Iris pigment epithelial cell (primary cell): ENCODE measurements at places on chromosomes 13 and 19.

GRCh38 chr13:78305171-78305570 lies 298.2 kb downstream of the POU4F1 start:
- DNase-seq, result no peak

DNA sequence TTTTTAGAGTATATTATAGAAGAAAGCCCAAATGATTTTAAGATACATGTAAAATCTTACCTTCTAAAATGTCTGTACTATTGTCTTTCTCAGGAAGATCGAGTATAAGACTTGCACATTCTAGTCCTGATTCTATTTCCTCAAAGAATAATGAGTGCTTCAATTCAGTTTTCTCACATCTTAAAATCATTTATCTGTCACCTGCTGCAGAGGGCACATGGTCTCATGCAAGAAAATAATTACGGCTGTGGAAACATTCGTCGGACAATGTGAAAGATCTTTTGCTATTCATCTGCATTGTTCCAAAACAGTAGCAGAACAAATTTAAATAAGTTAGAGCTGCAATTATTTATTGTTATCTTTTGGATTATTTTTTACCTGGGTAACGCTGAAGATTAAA lies 1403.5 kb downstream of the PCDH9 start:
- DNase-seq, result no peak

DNA sequence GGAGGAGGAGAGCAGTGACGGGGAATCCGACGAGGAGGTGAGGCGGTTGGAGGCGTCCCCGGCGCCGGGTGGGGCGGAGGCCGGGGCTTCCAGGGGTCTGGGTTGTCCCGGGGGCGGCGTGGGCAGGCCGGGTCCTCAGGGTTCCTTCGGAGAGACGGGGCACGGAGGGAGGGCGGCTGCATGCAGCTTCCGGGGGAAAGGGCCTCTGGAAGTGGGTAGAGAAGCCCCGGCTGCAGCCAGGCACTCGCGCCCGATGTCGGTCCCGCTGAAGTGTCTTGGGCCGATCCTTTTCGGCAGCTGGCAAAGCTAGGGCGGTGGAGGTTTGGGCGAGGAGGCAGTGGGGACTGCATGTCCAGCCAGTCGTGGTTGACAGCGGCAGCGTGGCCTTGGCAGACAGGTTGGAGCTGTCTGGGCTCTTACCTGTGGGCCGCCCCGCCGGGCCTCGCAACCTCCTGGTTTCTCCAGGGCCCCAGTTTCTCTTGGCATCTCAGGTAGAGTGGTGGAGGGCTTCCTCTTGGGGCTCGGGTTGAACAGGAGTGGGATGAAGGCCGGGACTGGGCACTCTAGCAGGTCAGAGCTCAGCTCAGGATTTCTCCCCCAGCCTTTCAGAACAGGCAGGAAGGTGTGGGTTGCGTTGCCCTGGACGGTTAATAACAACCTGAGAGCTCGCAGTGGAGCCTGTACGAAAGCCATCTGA lies 690 bp downstream of the KMT2B start:
- peak; percentile 21 for DNase-seq

DNA sequence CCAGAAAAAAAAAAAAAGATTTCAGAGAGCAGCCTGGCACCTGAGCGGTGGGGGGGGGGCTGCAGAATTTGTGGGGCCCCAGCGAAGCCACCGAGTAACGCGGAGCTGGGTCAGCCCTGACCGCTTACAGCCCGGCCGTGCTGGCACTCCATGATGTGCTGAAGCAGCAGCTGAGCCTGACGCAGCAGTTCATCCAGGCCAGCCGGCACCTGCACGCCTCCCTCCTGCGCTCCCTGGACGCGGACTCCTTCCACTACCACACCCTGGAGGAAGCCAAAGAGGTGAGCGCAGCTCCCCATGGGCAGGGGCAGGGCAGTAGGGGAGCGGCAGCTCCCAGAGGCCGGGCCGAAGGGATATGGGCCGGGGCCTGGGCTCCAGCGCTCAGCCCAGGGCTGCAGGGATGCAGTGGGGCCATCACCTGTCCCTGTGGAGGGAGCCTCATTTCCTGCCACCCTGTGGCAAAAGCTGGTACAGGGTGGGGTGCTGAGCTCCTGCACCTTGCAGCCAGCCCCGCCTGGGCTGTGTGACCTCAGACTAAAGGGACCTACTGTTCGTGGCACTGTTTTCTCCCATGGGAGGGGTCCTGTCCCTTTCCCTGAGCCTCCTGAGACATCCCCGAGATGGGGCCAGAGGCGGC lies 18.3 kb downstream of the C19orf44 start:
- no peak for DNase-seq

DNA sequence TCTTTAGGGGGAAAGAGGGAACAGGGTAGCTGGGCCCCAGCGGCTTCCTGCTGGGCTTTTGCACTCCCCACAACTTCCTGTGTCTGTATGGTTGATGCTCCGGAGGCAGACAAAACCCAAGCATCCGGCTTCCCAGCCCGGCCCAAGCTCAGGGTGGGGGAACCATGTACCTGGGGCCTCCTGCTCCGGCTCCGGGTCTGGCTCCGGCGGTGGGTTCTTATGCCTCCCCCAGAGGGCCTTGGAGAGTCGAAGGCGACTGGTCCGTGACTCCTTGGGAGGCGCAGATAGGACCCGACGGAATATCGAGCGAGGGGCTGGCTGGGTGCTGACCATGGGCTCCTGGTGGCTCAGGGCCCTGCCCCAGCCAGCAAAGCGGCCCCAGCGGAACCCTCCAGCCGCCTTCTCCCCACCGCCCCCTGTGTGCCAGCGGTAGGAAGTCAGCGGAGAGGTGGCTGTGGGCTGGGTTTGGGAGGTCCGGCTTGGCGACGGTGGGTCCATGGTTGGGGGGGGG lies 428 bp downstream of the RASAL3 start:
- DNase-seq, result no peak

DNA sequence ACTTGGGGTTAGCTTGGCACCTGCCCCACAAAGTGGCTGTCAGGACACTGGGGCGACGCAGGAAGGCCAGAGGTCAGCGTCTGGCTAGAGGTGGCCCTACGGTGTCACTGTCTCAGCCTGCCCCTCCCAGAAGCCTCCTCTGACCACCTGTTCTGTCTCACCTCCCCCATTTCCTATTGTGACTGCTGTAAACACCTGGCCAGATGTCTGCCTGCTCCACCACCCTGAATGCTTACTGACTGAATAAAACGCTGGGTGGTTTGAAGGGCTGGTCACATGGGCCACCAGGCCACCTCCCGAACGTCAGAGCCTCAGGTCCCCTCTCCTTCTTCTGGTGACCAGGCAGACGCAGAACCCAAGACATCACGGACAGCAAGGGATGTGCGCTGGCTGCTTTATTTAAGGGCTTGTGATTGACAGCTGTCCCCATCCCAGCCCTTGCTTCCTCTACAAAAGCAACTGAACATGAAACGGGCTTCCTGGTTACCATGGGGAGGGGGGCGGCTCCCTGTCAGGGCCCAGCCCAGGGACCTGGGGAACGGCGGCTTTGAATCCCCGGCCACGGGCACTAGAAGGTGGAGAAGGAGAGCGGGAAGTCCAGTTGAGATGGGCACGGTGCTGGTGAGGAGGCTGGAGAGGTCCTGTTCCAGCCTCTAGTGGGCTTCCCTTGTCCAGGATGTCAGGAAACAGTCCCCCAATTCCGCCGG lies 6.2 kb downstream of the ELOF1 start:
- DNase-seq, result no peak

DNA sequence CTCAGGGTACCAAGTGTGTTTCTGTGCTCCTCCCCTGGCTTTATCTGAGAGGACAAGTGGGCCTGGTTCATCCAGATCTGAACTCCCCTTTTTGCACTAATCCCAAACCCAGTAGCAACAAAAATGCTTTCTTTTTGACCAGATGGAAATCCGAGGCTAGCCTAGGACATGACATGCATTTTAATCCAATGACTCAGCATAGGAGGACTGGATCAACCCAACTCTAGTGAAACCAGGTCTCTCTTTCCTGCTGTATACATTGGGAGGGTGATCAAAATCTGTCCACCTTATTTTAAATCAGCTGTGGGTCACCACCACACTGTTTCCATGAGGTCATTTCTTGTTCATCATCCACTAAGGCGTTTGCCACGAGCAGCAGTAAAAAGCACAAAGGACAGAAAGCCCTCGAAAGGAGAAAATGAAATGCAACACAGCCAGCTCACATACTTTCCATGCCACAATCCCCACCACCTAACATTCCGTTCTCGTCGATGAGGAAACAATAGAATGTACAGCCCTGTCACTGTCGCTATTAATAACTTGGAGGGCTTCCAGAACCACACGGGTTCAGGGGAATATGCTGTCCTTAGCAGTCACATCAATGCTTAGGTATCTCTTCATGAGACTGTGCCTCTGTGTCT lies 543.0 kb downstream of the IRS2 start:
- peak; percentile 93 for DNase-seq

GRCh38 chr13:54884682-54885081 lies 1856.1 kb downstream of the OLFM4 start:
- no peak for DNase-seq

DNA sequence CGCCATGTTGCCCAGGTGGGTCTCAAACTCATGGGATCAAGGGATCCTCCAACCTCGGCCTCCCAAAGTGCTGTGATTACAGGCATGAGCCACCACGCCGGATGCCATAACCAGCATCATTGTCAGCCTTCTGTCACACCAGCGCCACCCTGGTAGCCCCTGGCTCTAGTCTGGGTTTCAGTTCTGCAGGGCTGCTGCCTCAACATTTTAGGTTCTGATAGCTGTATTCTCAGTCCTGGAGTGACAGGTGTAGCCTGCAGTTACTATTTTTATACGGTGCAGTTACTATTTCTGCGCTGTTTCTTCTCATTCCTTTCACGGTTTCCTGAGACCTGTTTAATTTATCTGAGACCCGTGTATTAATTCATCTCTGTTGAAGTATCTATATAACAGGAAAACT lies 57.1 kb downstream of the TRPM4 start:
- no peak for DNase-seq

DNA sequence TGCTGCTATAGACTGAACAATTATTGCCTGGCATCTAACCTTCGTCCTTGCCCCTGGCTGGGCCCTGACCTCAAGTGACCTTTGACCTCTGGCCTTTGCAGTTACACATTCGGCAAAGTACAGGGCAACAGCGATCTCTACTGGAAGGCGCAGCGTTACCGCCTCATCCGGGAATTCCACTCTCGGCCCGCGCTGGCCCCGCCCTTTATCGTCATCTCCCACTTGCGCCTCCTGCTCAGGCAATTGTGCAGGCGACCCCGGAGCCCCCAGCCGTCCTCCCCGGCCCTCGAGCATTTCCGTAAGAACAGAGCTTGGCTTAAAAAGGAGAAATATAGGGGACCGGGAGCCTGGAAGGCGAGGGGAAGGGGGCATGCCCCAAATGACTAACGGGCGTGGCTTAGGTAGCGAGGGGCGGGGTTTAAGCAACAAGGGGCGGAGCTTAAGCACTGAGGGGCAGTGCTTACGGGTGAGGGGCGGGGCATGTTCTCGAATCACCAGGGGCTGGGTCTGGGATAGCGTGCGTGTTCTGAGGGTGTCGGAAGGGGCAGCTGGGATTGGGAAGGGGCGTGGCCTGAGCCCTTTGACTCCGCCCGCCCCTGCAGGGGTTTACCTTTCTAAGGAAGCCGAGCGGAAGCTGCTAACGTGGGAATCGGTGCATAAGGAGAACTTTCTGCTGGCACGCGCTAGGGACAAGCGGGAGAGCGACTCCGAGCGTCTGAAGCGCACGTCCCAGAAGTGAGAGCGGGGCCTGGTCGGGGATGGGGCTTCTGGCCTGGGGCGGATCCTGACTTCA lies 52.7 kb downstream of the TRPM4 start:
- peak; percentile 62 for DNase-seq

DNA sequence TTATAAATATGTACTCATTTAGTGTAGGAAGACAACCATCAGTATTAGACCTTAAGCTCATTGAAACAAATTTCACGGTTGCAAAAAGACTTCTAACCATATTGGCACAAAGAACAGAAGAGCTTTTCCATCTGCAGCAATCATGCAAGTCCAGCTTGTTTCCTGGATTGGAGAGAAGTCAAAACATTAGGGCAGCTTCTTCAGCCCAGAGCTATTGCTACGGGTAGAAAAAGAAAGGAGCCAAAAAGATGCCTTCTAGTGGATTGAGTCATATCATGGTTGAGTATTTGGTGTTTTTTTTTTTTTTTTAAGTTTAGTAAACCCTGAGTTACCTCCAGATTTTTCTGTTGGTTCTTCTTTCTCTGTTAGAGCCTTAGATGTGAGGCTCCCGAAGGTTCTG lies 99.8 kb downstream of the WDFY2 start:
- DNase-seq, result peak; percentile 54
